ENCODE measurements at places on chromosomes 16 and 17.

DNA sequence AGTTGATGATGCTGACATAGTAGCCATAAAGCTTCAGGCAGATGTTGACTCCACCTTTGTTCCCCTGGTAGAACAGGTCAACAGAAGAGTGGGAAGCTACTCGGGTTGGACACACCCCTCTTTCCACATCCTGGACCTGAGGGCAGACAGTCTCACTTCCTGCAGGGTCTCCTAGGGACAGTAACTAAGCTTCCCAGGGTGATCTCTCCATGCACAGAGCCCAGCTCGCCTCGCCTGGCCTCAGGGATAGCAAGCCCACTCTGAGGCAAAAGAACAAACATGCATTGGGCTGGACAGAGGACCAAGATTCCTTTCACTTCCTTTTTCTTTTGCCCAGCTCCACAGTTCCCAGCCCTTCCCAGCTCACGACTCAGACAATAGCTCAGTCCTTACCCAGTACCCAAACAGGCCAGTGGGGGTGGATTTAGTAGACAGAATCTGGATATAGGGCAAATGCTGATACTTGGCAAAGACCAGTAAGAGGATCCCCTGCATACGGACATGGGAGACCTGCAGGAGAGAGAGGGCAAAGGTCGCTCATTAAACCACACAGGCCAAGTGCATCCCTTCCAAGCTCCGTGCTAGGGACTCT lies 7.0 kb downstream of the INPP5K start:
- no peak overlapping the region for H3K4me3 ChIP-seq
- H3K27ac ChIP-seq: no peak overlapping the region
- H3K36me3 ChIP-seq: peaks cover 5% of the 10 kb centered on the region
- DNase-seq: no peak
- no peaks in the 10 kb centered on the region for H3K4me1 ChIP-seq

- H3K27ac ChIP-seq: peak overlapping the region; percentile 13
- no peaks in the 10 kb centered on the region for H3K27me3 ChIP-seq
- H3K4me3 ChIP-seq: no peak overlapping the region
- peaks cover 40% of the 10 kb centered on the region for H3K36me3 ChIP-seq
- peaks cover 12% of the 10 kb centered on the region for H3K4me1 ChIP-seq
- no peak for DNase-seq
Measured at GRCh38 chr17:37160944-37161343, 212.2 kb downstream of the AATF start.

- no peak for DNase-seq
- no peak overlapping the region for H3K27ac ChIP-seq
- no peaks in the 10 kb centered on the region for H3K27me3 ChIP-seq
- peaks cover 22% of the 10 kb centered on the region for H3K36me3 ChIP-seq
- no peaks in the 10 kb centered on the region for H3K4me1 ChIP-seq
- no peak overlapping the region for H3K4me3 ChIP-seq
Measured at GRCh38 chr16:57470711-57471110, 8.2 kb downstream of the POLR2C start.

DNA sequence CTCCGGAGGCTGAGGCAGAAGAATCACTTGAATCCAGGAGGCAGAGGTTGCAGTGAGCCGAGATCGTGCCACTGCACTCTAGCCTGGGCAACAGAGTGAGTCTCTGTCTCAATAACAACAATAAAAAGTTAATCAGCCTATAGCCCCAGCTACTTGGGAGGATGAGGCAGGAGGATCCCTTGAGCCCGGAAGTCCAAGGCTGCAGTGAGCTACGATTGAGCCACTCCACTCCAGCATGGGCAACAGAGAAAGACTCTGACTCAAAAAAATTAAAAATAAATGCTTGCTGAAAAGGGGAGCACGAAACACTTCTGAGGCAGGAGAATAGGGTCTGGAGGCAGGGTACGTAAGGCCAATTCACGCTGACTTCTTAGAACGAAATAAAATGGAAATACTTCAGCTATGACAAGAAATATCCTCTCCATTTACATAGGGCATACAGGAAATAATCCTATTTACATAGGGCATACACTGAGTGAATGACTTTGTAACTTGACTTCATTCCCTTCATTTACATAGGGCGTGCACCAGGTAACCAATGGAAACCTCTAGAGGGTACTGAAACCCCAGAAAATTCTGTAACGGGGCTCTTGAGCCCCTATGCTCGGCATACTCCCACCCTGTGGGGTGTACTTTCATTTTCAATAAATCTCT lies 3.2 kb upstream of the PRPSAP1 start:
- H3K4me3 ChIP-seq: no peak overlapping the region
- no peaks in the 10 kb centered on the region for H3K36me3 ChIP-seq
- DNase-seq: no peak
- peaks cover 15% of the 10 kb centered on the region for H3K4me1 ChIP-seq
- H3K27me3 ChIP-seq: peaks cover 1% of the 10 kb centered on the region

DNA sequence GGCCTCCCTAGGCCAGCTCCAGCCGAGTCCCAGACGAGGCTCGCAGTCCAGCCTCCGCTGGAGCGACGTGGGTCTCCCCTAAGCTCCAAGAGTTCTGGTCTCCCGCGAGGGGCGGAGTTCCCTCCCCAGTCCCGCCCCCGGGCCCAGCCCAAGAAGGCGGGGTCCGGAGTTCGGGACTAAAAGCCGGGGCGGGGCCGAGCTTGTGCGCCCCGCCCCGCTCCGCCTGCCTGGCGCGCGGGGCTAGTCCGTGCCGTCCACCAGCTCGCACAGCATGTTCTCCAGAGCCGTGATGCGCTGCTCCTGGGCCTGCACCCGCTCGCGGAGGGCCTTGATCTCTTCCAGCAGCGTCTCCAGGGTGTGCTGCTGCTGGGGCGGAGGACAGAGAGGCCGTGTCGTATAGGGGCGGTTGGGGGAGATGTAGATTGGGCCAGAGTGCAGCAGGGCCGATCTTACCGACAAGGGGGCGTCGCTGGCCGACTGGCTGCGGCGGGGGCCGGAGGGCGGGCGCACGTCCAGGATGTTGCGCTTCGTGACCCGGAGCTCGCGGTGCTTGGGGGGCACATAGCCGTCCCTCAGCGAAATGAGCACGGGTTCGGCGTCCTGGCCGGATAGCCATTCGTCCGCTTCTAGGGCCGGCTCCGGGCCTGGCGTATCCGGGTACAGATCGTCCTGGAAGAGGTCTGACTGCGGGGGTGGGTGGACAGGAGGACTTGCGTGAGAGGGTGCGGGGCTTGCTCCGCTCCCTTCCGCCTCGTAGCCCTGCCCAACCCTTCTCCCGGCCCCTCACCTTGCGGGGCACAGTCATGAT lies 7.0 kb downstream of the CORO6 start:
- H3K4me1 ChIP-seq: peaks cover 17% of the 10 kb centered on the region
- H3K36me3 ChIP-seq: no peaks in the 10 kb centered on the region
- DNase-seq: peak; percentile 78
- H3K27ac ChIP-seq: peak overlapping the region; percentile 83
- H3K27me3 ChIP-seq: peaks cover 63% of the 10 kb centered on the region

GRCh38 chr16:79651363-79651762 lies 50.8 kb upstream of the MAF start:
- H3K27me3 ChIP-seq: peaks cover 3% of the 10 kb centered on the region
- peaks cover 12% of the 10 kb centered on the region for H3K4me1 ChIP-seq
- DNase-seq: no peak
- H3K36me3 ChIP-seq: no peaks in the 10 kb centered on the region
- no peak overlapping the region for H3K27ac ChIP-seq

DNA sequence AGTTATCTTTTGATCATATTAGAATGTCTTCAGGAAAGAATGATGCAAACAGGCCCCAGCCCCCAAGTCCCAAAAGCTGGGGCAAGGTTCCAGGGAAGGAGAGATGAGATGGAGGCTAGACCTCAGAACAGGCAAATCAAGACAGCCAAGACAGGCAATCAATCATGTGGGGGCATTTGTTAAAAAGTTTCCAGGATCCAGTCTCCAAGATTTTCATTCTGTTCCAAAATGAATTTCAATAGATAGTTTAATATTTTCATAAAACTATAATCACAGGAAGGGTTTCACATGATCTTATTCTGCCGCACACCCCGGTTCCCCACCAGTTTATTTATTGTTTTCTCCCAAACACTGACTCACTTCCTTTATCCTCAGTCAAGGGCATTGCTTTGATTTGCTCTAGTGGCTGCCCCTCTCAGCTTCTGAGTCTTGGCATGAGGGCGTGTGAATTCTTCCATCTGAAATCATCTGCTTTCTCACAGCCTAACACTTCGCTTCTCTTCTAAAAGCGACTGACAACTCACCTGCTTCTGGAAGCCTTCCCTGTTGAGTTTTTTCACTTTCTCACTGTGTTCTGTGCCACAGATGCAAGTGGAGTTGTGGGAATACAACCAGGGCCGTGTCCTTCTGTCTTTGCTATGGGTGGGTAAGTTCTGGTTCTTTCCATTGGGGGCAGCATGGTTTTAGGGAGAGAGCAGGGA lies 12.2 kb upstream of the TERF2 start:
- H3K4me1 ChIP-seq: peaks cover 43% of the 10 kb centered on the region
- no peak overlapping the region for H3K4me3 ChIP-seq
- H3K36me3 ChIP-seq: no peaks in the 10 kb centered on the region

GRCh38 chr17:17732444-17732843 lies 51.2 kb downstream of the RAI1 start:
- peaks cover 30% of the 10 kb centered on the region for H3K4me1 ChIP-seq
- H3K36me3 ChIP-seq: peaks cover 5% of the 10 kb centered on the region
- H3K27ac ChIP-seq: peak overlapping the region; percentile 69
- no peak for DNase-seq
- no peak overlapping the region for H3K4me3 ChIP-seq
- H3K27me3 ChIP-seq: no peaks in the 10 kb centered on the region

DNA sequence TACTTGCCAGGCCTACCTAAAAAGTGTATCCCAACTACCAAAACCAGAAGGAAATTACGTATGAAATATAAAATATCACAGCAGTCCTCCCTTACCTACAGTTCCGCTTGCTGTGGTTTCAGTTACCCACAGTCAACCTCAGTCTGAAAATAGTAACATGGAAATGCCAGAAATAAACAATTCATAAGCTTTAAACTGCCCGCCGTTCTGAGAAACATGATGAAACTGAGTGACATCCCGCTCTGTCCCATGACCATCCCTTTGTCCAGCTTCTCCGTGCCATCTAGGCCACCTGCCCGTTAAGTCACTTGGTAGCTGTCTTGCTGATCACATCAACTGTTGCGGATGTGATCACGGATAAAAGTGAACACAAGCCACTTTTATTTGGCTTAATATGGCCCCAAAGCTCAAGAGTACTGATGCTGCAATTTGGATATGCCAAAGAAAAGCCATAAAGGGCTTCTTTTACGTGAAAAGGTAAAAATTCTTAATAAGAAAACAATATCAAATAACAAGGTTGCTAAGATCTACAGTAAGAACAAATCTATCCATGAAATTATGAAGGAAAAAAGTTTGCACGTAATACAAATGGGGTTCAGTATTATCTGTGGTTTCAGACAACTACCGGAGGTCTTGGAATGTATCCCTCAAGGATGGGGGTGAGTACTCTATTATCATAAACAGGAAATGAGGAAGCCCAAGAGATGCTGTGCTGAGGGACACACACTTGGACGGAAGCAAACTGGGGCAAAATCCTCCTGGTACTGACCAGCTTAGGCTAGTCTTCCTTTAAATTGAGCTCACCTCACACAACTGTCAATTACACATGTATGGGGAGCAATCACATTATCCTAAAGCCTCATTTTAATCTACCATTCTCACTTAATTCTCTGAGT lies 8.2 kb downstream of the USP22 start:
- peak overlapping the region; percentile 89 for H3K27ac ChIP-seq
- no peak overlapping the region for H3K4me3 ChIP-seq

DNA sequence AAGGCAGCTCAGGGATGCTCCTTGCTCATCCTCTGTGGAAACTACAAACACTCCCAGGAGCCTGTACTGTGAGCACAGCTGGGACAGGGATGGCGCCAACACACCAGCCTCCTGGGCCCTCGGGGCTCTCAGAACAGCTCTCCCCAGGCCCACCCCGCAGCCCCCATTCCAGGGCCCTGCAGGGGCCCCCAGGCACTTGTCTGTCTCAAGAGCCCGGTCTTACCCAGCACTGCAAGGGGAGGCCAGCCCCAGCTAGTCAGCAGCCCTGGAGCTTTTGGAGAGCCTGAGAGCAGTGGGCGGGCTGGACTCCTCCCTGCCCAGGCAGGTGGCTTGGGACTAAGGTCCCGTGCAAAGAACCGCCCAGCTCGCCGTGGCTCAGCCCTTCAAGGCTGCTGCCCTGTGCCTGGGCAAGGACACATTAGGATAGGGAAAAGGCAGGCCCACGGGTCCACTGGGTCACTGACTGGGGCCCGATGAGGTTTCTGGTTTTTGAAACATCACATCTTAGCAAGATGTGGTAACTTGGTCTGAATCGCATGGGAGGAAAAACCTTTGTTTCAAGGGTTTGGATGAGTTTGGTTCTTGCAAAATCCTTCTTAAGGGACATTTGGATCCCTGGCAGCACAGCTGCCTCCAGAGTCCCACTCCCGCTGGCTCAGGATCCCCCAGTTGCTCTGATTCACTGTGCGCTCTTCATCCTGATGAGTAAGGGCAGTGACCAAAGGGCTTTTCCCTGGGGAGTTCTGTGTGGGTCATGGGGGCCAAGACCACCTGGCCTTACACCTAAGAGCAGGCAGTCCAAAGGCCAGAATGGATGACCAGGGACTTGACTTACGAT lies 2.8 kb downstream of the DNASE1L2 start:
- H3K27me3 ChIP-seq: peaks cover 44% of the 10 kb centered on the region
- no peak overlapping the region for H3K4me3 ChIP-seq
- no peak for DNase-seq
- peaks cover 18% of the 10 kb centered on the region for H3K36me3 ChIP-seq
- peaks cover 2% of the 10 kb centered on the region for H3K4me1 ChIP-seq
- no peak overlapping the region for H3K27ac ChIP-seq

DNA sequence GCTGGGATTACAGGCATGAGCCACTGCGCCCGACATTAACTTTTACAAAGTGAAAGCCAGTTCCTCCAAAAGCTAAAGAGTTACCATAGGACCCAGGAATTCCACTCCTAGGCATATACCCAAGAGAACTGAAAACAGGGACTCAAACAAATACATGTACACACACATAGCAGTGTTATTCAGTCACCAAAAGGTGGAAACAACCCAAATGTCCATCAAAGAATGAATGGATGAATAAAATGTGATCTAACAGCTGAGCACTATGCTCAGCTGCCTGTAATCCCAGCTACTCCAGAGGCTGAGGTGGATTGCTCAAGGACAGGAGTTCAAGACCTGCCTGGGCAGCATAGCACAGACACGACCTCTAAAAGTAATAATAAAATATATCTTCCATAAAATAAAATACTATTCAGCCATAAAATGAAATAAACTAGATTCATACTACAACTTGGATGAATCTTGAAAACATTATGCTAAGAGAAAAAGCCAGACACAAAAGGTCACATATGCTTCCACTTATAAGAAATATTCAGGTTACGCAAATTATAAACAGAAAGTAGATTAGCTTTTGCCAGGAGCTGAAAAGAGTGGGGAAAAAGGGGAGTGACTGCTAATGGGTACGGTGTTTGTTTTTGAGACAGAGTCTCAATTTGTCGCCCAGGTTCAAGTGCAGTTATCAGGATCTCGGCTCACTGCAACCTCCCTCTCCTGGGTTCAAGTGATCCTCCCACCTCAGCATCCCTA lies 9.3 kb upstream of the USP7 start:
- no peak for DNase-seq
- H3K4me3 ChIP-seq: no peak overlapping the region
- no peaks in the 10 kb centered on the region for H3K36me3 ChIP-seq
- no peaks in the 10 kb centered on the region for H3K4me1 ChIP-seq
- H3K27me3 ChIP-seq: peaks cover 4% of the 10 kb centered on the region

- DNase-seq: no peak
- H3K4me3 ChIP-seq: no peak overlapping the region
- peaks cover 12% of the 10 kb centered on the region for H3K4me1 ChIP-seq
- peaks cover 14% of the 10 kb centered on the region for H3K36me3 ChIP-seq
Measured at GRCh38 chr16:71899171-71899570, 3.8 kb downstream of the IST1 start.

Data from mesothelial cell of epicardium (in vitro differentiated cells).